ENCODE measurements at places on chromosomes 7 and 10.

DNA sequence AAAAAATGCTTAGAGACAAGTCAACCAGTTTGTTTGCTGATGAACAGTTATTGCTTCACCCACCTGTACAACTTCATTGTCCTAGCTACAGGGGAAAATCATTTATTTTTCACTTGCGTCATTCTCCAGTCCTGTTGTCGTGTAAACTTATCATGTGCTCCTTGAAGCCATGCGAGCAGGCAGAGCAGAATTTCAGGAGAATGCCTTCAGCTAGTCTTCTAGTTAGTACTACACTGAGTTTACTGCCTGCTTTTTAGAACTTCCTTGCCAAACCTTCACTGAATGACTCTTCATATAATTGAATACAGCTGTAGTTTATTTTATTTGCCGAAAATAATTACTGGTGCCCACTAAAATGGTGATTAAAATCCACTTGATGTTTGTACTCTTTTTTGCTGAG lies 15.6 kb downstream of the RPA3 start:
- no peak for DNase-seq

DNA sequence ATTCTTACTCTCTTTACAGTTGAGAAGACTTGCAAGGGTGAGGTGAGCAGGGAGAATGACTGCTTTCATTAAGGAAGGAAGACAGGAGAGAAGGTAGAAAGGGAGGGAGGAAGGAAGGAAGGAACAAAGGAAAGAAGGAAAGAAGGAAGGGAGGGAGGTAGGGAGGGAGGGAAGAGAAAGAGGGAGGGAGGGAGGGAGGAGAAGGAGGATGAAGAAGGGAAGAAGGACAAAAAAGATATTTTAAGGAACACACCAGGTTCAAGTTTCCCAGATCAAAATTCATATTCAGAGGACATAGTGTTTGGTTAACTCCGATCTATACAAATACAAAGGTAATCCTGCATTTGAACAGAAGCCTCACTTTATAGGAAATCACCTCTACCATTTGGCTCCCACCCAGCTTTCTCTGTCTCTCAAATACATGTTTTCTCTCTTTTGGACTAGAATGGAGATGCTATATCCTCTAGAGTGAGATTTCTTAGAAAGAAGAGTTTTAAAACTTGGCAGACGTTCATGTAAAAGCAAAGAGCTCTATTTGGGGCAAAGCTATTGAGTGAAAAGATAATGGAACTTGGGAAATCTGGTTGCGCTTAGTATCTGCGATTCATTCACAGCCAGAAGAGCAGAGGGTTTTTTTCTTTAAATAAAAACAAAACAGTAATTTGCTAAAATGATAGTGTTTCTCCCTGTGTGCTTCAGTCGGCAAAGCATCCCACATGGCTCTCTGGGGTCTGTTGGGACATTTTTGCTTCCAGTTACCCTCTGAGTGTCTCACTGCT lies 261.9 kb upstream of the LYZL1 start:
- no peak for DNase-seq

- no peak for DNase-seq
Measured at GRCh38 chr7:154770962-154771361, 232.0 kb downstream of the PAXIP1 start.

- DNase-seq, result no peak
Measured at GRCh38 chr10:75941223-75941801, 509.9 kb downstream of the LRMDA start.

DNA sequence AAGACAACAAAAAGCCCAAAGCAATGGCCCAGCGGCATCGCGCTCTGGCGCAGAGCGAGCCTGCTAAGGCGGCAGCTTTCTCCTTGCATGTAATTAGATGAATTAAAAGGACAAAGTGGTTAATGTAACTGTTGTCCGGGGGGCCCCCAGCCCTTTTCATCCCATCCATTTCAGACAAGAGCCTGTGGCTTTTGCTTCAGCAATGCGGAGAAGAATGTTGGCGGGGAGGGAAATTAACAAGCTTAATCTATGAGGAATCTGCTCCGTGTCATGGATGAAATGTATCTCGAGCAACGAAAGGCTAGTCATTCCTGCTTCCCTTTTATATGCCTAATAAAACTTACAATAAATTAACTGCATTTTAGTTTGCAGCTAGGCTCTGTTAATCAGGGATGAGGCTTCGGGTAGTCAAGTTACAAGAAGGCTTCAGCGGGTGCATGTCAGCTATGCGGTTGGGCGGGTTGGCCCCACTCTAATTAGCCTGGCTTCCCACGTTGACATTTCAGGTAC lies 203.3 kb downstream of the BUB3 start:
- no peak for DNase-seq

- no peak for DNase-seq
Measured at GRCh38 chr7:123580406-123581161, 21.0 kb upstream of the ASB15 start.

- DNase-seq, result no peak
Measured at GRCh38 chr10:108014145-108014901, 849.8 kb upstream of the SORCS1 start.

DNA sequence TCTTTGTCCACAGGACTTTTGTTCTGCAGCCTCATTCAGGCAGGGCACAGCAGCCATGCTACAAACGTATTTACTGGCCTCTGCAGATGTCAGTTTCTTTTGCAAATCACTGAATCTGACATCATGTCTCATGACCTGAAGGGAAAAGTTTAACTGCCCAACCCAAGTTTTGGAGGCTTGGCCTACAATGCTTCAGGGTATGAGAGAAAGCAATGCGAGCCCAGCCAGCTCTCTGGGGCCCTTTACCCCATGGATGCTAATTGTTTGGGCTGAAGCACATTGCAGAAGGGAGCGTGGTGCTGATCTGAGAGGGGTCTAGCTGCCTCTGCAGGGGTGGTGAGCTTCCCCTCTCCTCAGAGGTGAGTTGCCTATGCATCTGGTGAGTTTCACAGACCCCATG lies 179.9 kb upstream of the CXCL12 start:
- no peak for DNase-seq

DNA sequence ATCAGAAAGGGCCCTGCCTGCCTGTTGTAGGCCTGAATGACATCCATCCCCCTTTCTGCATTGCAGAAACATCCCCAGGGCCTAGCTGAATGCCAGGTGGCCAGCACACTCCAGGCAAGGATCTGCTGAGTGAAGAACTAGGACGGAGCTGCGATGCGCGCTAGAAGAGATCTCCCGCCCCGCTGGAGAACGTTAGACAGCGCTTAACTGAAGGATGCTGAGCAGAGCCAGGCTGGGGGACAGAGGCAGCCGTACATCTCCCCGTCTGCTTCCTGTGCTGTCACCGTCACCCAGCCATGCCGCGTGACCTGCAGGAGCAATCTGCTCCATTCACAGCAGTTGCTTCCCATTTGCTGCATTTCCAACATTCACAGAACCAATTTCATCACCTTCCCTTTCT lies 73.3 kb downstream of the FAM53B start:
- DNase-seq, result peak; percentile 32

- no peak for DNase-seq
Measured at GRCh38 chr7:17405786-17406185, 107.3 kb downstream of the AHR start.

- DNase-seq, result no peak
Measured at GRCh38 chr10:50545846-50546245, 77.9 kb downstream of the SGMS1 start.

DNA sequence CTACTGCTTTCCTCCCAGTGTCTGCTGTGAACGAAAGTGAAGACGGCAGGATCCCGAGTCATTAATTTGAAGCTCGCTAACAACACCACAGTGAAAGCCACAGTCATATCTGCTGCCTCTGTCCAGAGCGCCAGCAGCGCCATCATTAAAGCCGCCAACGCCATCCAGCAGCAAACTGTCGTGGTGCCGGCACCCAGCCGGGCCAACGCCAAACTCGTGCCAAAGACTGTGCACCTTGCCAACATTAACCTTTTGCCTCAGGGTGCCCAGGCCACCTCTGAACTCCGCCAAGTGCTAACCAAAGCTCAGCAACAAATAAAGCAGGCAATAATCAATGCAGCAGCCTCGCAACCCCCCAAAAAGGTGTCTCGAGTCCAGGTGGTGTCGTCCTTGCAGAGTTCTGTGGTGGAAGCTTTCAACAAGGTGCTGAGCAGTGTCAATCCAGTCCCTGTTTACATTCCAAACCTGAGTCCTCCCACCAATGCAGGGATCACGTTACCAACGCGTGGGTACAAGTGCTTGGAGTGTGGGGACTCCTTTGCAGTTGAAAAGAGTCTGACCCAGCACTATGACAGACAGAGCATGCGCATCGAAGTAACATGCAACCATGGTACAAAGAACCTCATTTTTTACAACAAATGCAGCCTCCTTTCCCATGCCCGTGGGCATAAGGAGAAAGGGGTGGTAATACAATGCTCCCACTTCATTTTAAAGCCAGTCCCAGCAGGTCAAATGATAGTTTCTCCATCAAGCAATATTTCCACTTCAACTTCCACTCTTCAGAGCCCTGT lies 94.8 kb upstream of the KCNMA1 start:
- DNase-seq, result no peak

- no peak for DNase-seq
Measured at GRCh38 chr10:100186253-100187212, 704 bp upstream of the ERLIN1 start.

GRCh38 chr10:8361510-8361844 lies 307.0 kb downstream of the GATA3 start:
- no peak for DNase-seq

DNA sequence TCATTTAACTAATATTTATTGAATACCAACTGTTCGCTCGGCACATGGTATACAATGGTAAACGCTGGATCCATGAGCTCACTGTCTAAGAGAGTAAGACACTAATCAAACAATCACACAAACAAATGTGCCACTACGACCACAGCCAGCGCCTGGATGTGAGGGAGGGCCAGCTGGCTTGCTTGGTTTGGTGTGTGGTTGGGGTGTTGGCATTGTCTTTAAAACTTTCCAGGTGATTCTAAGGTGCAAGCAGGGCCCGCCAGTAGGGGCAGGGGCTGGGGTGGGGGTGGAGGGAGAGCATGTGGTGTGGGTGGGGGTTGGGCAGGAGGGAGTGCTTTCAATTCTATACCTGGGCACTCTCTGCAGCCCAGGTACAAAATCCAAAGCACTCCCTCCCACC lies 31.6 kb downstream of the ADRA2A start:
- DNase-seq, result no peak

GRCh38 chr7:157523766-157524421 lies 187.1 kb downstream of the DNAJB6 start:
- no peak for DNase-seq

GRCh38 chr7:75849573-75849972 lies 29.3 kb upstream of the RHBDD2 start:
- no peak for DNase-seq

DNA sequence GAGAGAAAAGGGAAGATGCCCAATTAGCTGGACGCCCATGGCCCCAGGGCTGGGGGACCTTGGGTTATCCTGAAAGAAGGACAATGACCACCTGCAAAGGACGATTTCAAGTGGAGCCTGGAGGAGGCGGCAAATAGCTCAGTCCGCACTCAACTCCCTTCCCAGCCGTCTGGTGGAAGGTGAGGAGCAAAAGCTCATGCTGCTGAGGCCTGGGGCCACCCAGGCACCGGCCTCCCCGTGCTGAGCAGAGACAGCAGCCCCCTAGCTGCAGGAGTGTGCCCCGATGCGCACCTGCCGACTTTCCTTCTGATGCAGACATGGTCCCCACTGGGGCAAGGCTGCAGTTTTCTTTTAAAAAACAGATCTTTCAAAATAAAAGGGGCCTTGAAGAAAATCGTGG lies 7.9 kb downstream of the FAM20C start:
- no peak for DNase-seq

DNA sequence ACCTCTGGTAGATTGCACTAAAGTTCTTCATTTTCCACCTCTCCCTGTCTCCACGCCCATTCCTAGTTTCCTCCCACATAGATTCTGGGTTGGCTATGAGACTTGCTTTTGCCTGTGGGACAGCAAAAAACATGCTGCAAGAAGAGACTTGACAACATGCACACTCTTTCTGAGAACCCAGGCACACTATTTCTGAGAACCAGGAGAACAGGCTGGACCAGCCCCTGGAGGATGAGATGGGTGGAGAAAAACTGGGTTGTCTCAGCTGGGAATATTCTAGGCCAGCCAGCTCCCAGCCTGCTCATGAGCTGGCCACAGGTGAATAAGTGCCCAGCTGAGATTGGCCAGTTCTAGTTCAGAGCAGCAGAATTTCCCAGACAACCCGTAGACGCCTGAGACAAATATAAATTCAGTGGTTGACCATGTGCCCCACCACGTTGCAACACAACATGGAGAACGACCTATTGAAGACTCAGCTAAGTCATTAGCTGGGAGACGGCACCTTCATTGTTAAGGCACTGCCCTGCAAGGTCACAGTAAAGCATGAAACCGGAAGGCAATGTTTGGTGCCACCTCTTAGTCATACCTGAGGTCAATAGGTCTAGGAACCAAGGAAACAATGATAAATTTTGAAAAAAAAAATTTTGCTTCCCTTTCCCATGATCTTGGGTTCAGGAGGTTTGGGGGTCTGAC lies 92.7 kb upstream of the AKR1E2 start:
- no peak for DNase-seq

- no peak for DNase-seq
Measured at GRCh38 chr7:1227814-1228544, 4.7 kb upstream of the UNCX start.

DNA sequence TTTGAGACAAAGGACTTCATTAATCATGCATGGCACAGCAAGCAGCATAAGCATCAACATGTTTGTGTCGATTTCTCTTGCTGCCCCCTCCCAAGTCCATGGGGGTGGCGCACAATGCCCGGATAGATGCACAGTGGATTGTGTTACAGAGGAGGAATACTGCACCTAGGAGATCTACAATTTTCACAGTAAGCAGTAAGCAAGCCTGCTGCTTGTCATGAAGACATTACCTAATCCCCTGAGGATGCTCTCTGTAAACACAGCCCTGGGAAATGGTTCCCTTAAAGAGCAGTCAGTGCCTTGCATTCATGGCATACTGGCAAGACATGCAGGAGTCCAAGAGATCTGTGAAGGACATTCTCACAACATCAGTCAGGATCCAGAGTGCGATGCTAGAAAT lies 137.7 kb downstream of the ETV1 start:
- DNase-seq, result no peak

- DNase-seq, result no peak
Measured at GRCh38 chr7:27364344-27364758, 121.7 kb downstream of the EVX1 start.

GRCh38 chr7:1742555-1743303 lies 72.7 kb downstream of the ELFN1 start:
- DNase-seq, result peak; percentile 13

- DNase-seq, result no peak
Measured at GRCh38 chr10:29579455-29579970, 55.3 kb downstream of the SVIL start.
